MCF 10A (cell line): ENCODE measurements at places on chromosomes 12 and 14. TPM values are rescaled to one million over a fixed set of nuclear protein-coding genes. Genes with fewer than 3 reads are reported as not detected.

RPGRIP1 gene
- not detected in 2 replicates for total RNA-seq

DHRS2 gene
- total RNA-seq, result 0.27 and 1.1 TPM in 2 replicates

MMP14 gene
- total RNA-seq, result 71.5 and 78.6 TPM in 2 replicates

CPM gene
- 0.89 and 1.7 TPM in 2 replicates for total RNA-seq

AGAP2 gene
- 0.19 TPM in 1 of 2 replicates, not detected in the other for total RNA-seq

SLC22A17 gene
- total RNA-seq, result not detected in 2 replicates

GLIPR1L1 gene
- not detected in 2 replicates for total RNA-seq

NR4A1 gene
- 0.69 and 2.9 TPM in 2 replicates for total RNA-seq
